Stimulated activated CD4-positive, alpha-beta T cell treated with anti-CD3 and anti-CD28 coated beads, TNF-alpha, amount 100 ng/mL, for 4 hours (primary cell): ENCODE measurements at places on chromosomes 1 and 21.
A peak's percentile ranks its signal among the peaks of the same experiment; 100 is the strongest.

DNA sequence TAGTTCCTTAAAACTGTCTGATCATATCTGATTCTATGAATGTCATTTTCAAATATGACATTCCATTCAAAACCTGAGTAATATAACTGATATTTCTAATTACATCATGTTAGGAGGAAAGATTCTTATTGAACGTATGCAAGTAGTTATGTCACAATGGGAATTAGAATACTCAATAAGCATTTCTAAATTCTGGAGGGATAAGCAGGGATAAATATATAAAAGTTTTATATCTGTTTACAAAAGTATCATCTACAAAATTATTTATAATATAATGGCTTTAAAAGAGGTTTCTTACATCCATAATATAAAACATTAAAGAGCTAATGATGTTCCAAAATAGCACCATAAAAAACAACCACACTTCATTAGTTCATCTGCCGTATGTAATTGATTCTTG is at the start of gene OR14A2:
Gene OR14A2 (minus strand): TSS at position 101 of the 400 bp plus-strand sequence.
- DNase-seq, result no peak

DNA sequence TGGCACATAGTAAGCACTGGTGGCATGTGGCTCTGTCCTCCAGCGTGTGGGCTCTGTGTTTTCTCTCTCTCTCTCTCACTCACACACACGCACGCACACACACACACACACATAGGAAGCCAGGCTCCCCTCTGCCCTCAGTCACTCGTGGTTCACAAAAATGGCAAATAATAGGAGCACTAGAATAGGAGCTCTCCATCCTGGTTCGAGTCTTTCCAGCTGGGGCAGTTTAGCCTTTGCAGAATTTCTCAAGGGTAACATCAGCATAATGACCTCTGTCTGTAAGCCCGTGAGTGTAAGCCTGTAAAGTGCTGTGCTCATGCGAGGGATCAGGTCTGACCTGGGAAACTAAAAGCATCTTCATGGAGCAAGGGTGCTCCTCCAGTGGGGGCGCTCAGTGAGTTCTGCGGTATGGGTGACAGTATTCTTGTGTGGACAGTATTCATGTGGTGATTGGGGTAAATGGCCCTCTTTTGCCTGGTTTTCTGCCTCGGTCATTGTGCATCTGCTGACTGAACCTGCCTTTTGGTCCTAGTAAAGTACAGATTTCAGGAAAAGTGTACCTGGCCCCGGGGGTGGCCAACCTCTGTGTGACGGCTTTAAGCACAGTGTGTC is 842 bp upstream of the ZC3H12A start:
- no peak for DNase-seq

- no peak for DNase-seq
Observed at GRCh38 chr1:109543988-109544735, 4.3 kb upstream of the GNAI3 start.

DNA sequence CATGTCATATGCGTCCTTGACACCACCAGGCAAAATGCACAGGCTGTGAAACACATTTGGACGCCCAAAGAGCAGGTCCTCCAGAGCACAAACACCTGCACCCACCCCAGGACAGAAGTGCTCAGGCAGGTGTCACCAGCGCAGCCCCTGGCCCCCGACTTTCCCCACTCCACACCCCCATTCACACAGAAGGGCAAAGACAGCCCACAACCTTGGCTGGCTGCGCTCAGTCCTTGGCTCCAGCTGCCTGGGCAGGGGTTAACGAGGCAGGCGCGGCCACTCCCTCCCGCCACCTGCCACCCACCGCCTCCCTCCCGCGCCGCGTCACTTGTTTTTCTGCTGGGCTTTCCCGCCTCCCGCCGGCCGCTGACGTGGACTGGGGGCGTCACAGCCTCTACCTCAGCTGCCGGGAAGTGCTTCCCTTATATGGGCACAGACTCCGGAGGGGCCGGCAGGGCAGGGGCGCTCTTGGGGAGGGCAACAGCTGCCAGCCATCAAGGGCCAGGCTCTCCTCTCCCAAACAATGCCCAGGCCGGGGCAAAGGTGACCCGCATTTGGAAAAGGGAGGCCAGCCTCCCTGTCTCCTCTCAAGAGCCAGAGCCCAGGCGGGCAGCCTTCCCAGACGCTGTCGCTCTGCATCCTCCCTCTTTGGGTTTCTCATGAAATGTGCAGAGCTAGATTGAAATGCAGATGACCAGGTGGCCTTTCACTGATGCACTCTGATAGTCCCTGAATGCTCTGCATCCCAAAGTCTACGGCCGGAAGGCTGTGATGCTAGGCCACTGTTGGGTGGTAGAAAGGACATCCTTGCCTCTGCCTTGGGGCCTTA is 14.8 kb upstream of the BTG2 start:
- DNase-seq, result peak; percentile 96

- no peak for DNase-seq
Observed at GRCh38 chr1:62208087-62208486, 13.4 kb downstream of the L1TD1 start.

- DNase-seq, result no peak
Observed at GRCh38 chr1:178945763-178946266, 74.9 kb upstream of the ANGPTL1 start.
